ENCODE measurements at places on chromosomes 7 and 10.

GRCh38 chr10:55200020-55200419, 399.0 kb upstream of the PCDH15 start:
- no peak for DNase-seq

DNA sequence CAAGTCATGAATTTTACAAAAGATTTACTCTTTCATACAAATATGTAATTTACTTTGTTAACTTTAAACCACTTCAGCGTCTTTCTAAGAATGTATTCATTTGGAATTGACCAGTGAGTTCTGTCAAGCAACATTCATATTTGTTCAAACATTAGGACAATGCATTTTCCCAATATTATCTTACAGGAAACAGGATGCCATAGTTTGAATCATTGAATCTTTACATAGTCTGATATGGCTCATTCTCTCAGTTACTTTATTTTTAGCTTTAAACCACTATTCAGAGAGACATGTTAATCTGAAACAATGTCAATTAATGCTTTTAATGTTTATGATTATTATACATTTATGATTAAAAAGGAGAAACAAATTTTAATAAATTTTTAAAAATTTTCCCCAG, 21.1 kb upstream of the MEOX2 start:
- DNase-seq: no peak

- DNase-seq: no peak
Measured at GRCh38 chr7:43632746-43633145, 49.8 kb downstream of the STK17A start.

DNA sequence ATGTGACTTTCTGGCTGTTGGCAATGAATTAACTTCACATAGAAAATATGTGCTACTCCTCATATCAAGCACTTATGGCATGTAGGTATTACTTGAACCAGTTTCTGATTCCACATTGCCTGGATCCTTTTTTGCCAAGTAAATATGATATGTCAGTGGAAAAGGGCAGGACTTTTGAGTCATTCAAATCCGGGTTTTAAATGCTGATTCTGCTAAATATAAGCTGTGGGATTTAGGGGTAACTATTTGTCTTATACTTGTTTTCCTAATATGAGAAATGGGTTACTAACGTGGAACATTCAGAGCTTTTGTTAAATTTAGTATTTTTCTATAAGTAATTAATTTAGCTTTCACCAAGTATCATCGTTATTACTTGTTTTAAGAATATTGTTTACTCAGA, 108.0 kb upstream of the HGF start:
- DNase-seq: no peak

GRCh38 chr7:32427769-32428291, 62.4 kb downstream of the LSM5 start:
- peak; percentile 32 for DNase-seq

DNA sequence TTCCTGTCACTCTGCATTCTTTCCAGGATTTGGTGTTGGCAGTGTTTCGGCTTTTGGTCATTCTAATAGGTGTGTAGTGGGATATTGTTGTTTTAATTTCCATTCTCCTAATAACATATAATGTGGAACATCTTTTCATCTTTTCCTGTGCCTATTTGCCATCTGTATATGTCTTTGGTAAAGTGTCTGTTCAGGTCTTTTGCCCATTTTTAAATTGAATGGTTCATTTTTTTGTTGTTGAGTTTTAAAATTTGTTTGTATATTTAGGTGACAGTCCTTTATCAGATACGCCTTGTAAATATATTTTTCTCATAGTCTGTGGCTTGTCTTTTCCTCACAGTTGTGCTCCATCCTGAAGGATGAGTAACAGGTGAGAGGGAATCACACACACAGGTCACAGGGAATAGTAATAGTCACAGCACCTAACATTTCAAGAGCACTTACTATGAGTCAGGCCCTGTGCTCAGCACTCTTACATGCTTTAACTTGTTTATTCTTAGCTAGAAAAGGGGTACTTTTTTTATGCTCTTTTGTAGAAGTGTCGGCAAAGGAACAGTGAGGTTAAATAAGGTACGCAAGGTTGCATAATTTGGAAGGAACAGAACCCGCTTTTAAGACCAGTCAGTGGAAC, 117.1 kb upstream of the GATA3 start:
- DNase-seq: peak; percentile 66

DNA sequence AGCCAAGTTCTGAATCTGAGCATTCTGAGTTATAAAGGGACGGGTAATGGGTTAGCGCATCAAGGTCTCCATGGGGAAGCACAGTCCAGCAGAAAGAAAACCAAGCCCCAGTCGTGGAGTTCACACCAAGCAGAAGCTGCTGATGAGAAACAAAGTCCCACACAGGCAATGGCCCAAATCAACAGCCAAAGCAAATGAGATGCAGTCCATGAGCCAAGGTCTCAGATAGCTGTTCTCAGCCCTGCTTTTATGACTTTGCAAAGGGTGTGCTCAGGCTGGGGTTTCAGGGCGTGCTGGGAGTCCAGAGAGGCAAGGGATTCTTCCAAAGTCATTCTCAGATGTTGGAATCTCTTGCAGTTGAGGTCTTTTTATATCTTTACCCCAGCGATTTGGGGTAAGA, 32.0 kb downstream of the THNSL1 start:
- no peak for DNase-seq

DNA sequence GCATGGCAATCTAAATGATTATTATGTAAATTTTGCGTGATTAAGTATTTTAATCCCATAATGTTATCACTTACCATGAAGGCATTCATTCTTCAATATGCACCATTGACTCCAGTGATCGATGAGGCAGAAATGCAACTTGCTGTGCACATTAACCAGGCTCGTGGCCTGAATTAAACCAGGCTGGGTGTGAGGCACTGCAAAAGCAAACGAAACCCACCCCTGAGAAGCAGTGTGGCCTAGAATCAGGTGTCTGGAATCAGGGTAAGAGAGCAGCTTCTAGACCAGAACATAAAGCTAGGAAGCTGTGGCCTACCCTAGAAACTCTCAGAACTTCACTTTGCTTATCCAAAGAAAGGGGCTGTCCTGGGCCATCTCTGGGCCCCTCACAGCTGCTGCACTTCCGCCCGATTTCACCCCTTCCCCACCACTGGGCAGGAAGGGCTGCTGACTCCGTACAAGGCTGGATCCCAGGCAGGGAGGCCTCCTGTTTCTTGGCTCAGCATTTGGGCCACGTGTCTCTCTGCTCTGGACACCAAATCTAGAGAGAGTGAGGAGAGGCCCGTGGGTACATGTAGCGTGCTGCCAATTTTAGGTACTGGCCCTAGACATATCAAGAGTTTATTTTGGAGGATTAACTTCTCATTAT, 4.4 kb downstream of the PTPRE start:
- DNase-seq: no peak

GRCh38 chr10:133230044-133230361, at the start of gene UTF1:
Gene UTF1 (plus strand): TSS chr10:133230217. CDS start chr10:133230289, 72 bp downstream.
- DNase-seq: no peak

- no peak for DNase-seq
Measured at GRCh38 chr7:151437866-151438516, 1.9 kb downstream of the CRYGN start.

GRCh38 chr7:69701288-69701687, 103.0 kb downstream of the AUTS2 start:
- DNase-seq: no peak

DNA sequence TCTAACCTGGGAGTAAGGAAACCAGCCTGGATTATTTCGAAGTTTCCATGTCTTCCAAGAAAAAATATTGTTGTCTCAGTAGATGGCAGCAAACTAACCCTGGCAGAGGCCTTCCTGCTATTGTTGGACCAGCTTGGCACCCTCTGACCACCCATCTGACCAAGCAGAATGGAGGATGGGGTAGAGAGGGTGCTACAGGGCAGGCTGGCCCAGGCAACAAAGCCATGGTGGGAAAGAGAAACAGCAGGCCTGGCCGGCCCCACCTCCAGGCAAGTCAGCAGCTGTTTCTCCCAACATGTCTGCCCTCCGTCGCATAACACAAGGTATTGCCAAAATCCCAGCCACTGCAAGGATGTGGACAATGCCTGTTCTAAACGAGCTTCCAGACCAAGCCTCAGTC, 95.0 kb downstream of the FAM53B start:
- DNase-seq: no peak

GRCh38 chr10:8056871-8057331, 2.4 kb downstream of the GATA3 start:
- no peak for DNase-seq

DNA sequence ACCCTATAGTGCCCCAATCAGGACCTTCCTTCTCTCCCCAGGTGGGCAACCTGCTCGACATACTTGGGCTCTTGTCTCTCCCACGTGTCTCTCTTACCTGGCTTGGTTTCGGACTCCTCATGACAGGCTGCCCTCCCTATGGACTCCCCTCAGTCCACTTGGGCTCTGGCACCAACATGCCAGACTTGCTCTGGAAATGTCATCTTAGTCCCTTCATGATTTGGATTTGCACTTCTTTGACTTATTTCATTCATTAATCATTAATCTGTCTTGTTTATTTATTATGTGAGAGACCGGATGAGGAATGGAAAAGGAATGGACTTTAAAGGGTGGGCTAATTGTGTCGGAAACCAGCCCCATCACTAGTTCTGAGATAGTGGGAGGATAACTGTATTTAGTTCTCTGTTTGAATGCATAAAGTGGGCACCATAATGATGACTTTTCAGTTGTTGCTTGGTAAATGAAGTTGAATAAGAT, 108.0 kb downstream of the SND1 start:
- no peak for DNase-seq

- DNase-seq: no peak
Measured at GRCh38 chr10:51342381-51342780, 268.1 kb downstream of the PRKG1 start.

DNA sequence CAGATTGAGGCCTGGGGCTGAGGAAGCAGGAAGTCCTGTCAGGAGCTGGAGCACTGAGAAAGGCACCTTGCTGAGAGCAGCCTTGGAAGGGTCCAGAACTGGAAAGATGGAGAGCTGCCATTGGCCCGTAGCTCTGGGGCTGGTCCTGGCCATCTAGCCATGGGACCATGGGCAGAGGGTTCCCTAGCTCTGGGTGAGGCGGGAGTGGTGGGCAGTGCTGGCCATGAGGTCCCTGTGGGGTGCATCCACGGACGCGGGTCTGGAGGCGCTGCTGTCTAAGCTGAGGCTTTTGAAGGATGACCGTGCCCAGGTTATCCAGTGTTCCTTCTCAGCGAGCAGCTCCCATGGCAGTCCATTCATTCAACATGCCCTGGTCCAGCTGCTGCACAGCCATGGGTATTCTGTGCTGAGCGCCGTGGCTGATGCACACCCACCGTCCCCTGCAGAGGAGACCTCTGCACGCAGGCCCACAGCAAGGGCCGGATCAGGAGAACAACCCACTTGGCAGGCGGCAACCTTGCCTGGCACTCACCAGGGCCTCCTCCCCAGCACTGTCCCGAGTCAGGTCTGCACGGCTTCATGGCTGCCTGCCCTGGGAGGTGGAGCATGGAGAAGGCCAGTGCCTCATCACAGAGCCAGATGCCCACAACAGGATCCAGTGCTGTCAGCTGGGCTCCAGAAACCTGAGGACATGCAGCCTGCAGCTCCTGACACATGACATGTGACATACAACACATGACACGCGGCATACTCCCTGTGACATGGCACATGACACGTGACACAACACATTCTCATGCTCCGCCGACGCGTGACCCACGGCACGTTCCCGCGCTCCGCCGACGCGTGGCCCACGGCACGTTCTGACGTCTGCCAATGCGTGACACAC, 121.9 kb downstream of the INPP5A start:
- DNase-seq: no peak

GRCh38 chr10:100828738-100829096, 83.3 kb downstream of the PAX2 start:
- DNase-seq: no peak

DNA sequence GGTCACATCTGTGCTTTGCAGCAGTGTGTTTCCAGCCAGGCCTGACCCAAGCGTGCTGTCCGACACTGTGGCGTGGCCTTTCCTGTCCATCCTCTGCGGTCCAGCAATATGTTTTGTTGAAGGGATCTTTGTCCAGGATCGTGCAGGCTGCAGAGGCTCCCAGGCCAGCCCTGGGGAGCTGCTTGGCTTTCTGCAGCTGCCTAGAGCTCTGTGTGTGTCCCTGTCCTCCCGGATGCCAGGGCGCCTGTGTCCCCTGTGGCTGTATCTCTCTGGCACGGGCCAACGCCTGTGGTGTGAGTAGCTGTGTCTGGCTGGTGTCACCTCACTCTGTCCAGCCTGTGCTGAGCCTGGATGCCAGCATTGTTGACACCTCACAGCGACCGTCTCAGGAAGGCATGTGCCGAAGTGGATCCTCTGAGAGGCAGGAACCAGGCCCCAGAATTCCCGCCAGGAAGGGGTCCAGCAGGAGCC, 94.5 kb downstream of the INPP5A start:
- no peak for DNase-seq

GRCh38 chr7:18566829-18567228, 71.3 kb downstream of the HDAC9 start:
- DNase-seq: no peak

GRCh38 chr10:60950300-60950699, 6.3 kb upstream of the RHOBTB1 start:
- DNase-seq: no peak

GRCh38 chr7:23696916-23697441, 13.0 kb upstream of the STK31 start:
- no peak for DNase-seq

DNA sequence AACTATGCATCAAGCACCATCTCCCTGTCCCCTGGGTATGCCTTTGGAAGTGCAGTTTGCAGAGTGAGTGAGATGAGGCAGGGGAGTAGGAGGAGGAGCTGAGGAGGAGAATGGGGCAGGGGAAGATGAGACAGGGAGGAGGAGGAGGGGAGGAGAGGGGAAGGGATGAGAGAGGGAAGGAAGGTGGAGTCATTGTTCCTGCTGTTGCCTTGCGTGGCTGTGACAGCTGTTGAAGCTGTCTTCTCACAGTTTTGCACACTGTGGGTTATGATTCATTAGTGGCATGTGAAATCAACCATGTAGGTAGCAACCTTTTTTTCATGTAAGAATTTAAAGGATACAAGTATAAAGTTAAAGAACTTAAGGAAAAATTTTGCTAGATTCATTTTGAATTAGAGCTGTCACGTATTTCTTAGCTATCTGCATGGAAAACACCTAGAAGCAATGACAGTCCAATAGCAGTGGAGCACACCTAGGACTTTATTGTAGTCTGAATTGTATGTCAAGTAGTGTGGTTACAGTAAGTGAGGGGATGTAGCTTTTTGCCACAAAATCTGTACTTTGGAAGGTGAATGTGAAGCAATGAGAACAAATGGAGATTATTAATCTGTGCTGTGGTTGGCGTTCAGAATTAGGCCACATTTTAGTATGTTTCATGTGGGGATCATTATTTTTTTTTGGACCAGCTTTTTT, 21.7 kb downstream of the CCM2 start:
- DNase-seq: no peak

- DNase-seq: no peak
Measured at GRCh38 chr7:103132995-103133688, 15.8 kb downstream of the NAPEPLD start.

Measured in keratinocyte (primary cell).